NCI-H146 (cell line): ENCODE measurements at places on chromosomes 12 and 14.

GRCh38 chr12:27014859-27015729 is 910 bp upstream of the TM7SF3 start:
- peak; percentile 30 for DNase-seq

GRCh38 chr12:3681595-3682061 is 71.3 kb downstream of the CRACR2A start:
- peak; percentile 45 for DNase-seq

DNA sequence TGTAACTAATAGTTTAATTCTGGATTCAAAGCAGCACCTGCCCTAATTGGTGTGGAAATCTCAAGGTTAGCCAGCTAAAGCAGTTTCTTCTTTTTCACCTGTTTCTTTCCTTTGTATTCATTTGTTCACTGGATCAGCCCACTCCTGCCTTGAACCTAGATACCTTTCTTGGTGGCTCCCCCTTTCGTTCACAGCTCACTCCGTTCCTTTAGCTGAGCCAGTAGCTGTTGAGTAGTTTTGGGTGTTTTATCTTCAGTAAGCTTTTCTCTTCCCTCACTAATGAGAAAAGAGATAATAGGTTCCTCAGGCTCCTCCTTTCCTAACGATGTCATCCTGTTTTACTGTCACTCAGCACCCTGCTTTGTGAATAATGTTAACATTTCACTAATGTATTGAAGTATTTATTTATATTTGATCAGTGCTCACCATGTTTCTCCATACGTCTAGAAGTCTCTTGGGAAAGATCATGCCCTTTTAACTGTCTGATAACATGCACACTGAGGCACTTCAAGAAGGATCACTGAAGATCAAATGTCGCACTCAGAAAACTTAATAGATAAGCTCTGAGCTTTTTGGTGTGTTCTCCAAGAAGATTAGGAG is 121.1 kb downstream of the TGFB3 start:
- no peak for DNase-seq

GRCh38 chr14:55722054-55722453 is 142.0 kb downstream of the KTN1 start:
- DNase-seq = no peak

DNA sequence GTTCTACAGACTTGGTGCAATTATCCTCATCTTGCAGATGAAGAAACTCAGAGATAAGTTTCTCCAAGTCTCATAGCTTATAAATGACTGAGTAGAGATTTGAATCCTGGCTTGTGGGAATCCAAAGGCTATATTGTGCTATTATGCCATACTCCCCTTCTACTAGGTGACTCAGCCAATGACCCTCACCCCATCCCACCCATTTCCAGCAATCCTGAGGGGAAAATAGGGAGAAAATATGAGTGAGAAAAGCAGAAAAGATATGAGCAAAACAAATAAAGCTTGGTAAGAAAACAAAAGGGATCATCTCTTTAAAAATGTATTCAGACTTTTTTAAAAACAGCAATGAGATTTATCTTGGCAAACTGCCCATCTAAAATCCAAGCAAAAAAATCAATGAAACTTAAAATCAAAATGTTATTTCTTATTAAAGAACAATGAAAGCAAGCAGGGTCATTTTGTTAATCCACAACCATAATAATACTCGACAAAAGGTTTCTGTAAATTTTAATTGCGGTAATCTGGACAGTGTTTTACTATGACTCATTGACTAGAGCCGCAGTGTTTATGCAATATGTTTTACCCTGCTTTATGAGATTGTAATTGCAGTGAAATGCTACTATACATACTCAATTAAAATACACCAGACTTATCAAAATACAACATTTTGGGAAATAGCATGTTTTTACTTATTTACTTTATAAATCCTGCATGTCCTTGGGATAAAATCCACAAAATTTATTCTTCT is 13.1 kb upstream of the LGR5 start:
- no peak for DNase-seq

GRCh38 chr12:91529829-91530228 is 347.2 kb upstream of the DCN start:
- no peak for DNase-seq

DNA sequence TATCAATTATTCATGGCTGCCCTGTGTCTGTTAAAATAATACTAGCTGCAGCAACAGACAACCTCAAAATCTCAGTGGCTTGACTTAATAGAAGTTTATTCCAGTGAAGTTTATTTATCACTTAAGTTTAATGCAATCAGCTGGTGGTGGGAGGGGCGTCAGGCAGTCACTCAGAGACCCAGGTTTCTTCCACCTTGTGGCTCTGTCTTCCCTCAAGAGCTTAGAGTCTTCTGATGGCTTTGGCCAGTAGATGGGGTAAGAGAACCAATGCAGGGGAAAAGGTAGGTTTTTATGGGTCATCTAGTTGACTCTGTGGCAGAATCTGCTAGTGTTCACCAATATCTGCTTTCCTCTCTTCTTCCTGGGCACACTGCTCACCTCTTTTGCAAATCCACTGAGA is 668.9 kb downstream of the AACS start:
- no peak for DNase-seq

DNA sequence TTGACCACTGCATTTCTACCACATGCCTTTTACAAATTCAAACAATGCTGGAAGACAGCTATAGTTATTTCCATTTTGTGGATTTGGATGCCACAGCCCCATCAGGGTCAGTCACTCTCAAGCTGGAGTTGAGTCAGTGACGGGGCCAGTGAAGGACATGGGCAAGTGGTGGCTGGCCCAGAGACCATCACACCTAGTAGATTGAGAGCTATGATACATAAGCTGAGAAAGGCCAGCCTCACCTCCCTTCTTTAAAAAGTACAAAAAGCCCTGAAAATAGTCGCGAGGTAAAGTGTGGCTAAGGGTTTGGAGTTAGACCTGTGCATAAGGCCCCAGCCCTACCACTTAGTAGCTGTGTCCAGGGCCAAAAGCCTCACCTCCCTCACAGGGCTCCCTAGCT is 4.1 kb downstream of the KCTD10 start:
- DNase-seq = no peak

- DNase-seq = no peak
These were observed 158.2 kb upstream of the C14orf180 start for GRCh38 chr14:104421401-104421821.

DNA sequence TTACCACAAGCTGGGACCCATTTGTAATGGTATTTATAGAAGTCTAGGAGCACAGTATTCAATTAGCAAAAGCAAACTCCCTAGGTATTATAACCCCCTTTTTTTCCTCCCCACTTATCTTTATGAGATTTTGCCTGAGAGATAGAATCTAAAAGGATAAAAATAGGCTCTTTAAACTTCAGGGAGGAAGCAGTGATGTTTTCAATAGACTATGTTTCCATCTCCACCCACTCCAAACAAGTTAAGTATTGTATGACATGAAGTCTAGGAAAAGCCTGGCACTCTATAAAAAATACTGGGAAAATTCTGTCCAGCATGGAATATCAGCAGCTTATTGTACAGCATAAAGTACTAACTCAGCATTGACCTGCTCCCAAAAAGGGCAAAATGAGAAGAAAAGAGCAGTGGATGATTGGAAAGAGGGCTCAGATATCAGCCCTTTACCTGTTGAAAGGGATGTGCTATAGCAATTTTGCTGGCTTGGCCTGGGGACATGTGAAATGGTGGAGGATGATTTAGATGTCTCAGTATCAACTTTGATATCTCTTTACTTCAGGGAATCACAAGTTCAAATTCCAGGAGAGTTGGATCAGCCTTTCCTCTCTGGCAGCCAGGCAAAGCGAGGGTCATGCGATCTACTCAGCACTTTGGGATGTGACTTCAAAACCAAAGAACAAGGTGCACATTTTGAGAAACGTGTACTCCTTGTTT is 72.4 kb downstream of the IGF1 start:
- no peak for DNase-seq

- no peak for DNase-seq
These were observed 47.3 kb upstream of the GTF2A1 start for GRCh38 chr14:81268016-81268416.

- peak; percentile 30 for DNase-seq
These were observed 429.1 kb downstream of the RAD51B start for GRCh38 chr14:68248481-68249255.

DNA sequence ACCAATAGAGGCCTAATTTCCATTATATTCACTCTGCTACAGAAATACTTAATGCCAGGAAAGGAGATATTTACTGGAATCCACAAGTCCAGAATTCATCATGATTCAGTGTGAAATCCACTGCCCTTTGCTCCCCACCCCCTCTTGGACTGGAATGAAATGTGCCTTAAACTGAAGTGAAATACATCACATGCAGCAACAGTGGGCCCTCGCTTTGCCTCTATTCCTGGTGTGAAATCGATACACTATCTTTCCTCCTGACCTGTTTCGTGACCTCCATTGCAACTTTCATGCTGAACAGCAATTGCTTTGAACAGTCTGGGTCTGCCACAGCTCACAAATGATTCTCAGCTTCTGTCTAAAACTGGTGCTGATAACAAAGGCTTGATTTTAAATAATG is 100.6 kb downstream of the NPAS3 start:
- no peak for DNase-seq

GRCh38 chr14:77319422-77319821 is 1.3 kb downstream of the POMT2 start:
- no peak for DNase-seq

GRCh38 chr12:76156726-76157125 is 72.2 kb upstream of the NAP1L1 start:
- DNase-seq = no peak

GRCh38 chr14:38536376-38537038 is 280.6 kb upstream of the CLEC14A start:
- no peak for DNase-seq

- DNase-seq = peak; percentile 3
These were observed 4.4 kb downstream of the BLTP3B start for GRCh38 chr12:100138048-100138802.

GRCh38 chr14:94396628-94397225 is 8.3 kb upstream of the SERPINA1 start:
- DNase-seq = no peak

DNA sequence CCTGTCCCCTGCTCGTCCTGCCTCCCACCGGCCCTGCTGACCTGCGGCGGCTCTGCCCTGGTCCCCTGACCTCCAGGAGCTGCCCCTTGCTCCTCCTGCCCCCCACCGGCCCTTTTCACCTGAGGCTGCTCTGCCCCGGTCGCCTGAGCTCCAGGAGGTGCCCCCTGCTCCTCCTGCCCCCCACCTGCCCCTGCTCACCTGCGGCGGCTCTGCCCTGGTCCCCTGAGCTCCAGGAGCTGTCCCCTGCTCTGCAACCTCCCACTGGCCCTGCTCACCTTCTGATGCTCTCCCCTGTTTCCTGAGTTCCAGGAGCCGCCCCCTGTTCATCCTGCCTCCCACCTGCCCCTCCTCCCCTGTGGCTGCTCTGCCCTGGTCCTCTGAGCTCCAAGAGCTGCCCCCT is 101.3 kb downstream of the TMEM121 start:
- no peak for DNase-seq

GRCh38 chr12:95351748-95352147 is 122.2 kb upstream of the METAP2 start:
- no peak for DNase-seq

- no peak for DNase-seq
These were observed 57.1 kb downstream of the ERC1 start for GRCh38 chr12:1047898-1048660.

DNA sequence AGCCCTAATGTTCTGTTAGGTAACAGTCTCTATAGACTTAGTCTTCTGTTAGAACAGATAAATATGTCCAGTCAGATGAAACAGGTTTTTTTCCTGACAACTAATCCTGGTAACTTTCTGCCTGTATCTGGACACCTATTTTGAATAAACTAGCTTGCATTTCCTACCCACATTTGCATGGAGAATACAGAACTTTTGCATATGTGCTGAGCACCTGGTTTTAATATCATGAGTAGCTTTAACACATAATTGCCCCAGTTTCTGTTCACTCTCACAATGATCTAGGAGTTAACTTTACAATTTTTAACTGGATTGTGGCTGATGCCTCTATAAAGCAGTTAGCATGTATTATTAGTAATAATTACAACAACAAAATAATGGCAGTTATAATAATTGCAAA is 111.7 kb downstream of the KTN1 start:
- DNase-seq = no peak

- peak; percentile 1 for DNase-seq
These were observed 40.9 kb upstream of the VASH1 start for GRCh38 chr14:76720382-76720813.

GRCh38 chr12:109768901-109769670 is 55.5 kb downstream of the FAM222A start:
- DNase-seq = no peak

- DNase-seq = no peak
These were observed 873.5 kb downstream of the DIO2 start for GRCh38 chr14:79337761-79338160.

GRCh38 chr12:75481774-75482173 is 1.2 kb downstream of the GLIPR1 start:
- no peak for DNase-seq

GRCh38 chr12:124928095-124928911 is 13.9 kb upstream of the UBC start:
- no peak for DNase-seq

DNA sequence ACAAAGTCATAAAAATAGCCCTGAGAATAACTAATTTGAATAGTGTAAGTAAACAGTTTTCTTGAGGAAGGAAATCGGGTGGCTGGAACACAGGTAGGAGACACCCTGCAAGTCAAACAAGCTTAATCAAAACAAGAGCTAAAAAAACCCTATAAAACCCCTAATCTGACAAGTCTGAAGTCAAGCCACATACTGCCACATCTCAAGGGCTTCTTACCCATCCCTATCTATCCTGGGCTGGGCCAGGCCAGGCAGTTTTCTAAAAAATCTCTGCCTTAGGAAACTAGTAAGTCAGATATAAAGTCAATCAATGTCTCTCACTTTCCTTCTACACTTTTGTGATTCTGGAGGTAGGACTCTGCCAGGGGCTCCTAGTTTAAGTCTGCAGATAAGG is 15.3 kb downstream of the UBE2N start:
- no peak for DNase-seq

- DNase-seq = no peak
These were observed 87.8 kb upstream of the DYNC1H1 start for GRCh38 chr14:101876555-101876938.

- DNase-seq = no peak
These were observed 36.8 kb upstream of the GPR68 start for GRCh38 chr14:91281346-91281745.

GRCh38 chr12:102955926-102956737 is 1.3 kb upstream of the ASCL1 start:
- DNase-seq = peak; percentile 85

DNA sequence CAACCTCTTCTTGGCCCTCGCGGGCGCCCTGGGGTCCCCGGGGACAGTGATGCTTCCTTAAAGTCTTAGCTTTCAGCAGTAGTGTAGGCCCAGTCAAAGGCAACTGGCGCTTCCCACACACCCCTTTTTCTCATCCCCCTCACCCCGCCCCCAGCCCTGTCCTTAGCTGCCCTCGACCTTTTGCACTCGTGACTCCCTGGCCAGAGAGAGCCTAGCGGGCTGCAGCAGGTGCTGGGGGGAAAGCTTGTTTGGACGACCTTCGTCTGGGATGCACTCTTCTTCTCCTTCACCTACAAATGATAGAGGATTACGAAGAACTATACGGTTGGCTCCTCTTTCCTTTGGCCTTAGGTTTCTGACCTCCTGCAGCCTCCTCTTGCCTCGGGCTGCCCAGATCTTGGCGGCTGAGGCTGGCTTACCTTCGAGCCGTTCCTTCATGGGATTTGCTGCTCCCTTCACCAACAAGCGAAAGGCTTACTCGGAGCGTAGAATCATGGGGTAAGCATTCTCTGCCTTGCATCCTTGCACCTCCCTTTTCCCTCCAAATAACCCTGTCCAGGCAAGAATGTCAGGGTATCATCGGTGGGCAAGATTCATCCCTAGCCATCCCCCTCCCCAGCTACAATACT is 815 bp downstream of the COQ10A start:
- DNase-seq = no peak

- DNase-seq = no peak
These were observed 110.2 kb downstream of the DPF3 start for GRCh38 chr14:72783741-72784140.

GRCh38 chr12:45214749-45215418 is 1.0 kb upstream of the ANO6 start:
- no peak for DNase-seq
